ENCODE measurements at places on chromosomes 16 and 17.

DNA sequence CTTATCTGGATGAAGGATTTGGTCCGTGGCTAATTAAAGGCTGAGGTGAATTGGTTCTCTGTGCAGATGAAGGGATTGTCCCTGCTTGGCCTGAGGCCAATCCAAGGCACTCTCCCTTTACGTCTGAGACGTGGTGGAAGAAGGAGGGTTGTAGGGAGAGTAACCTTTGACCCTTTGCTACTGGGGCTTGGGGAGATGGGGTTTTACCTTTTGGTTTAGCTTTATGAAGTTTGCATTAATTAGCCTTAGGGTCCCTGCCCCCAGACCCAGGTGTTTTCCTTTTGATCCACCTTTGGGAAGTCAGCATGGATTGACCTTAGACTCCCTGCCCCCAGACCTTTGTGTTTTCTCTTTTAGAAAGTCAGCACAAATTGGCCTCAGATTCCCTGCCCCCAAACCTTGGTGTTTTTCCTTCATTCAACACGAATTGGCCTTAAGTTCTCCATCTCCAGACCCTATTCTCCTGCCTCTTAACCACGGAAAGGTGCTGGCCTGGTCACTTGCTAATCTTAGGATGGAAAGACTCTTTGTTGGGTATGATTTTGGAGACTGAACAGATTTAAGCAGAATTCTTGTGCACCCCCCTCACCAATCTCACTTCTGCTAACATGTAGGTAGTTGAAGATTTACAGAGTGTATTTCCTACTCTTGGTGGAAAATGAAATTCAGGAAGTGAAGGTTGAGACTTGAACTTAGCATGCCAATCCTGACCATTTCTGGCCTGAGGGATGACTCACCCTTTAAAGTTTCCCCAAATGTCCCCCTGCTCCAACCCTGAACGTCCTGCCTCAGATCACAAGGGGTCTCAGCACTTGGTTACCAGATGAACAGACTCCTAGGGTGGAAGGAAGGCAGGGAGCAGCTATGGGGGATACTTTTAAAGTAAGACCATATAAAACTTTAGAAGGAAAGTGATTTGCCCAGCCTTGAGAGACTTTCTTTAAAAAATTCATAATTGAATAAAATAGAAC is 23.1 kb upstream of the MMD start:
- DNase-seq: peak; percentile 79

DNA sequence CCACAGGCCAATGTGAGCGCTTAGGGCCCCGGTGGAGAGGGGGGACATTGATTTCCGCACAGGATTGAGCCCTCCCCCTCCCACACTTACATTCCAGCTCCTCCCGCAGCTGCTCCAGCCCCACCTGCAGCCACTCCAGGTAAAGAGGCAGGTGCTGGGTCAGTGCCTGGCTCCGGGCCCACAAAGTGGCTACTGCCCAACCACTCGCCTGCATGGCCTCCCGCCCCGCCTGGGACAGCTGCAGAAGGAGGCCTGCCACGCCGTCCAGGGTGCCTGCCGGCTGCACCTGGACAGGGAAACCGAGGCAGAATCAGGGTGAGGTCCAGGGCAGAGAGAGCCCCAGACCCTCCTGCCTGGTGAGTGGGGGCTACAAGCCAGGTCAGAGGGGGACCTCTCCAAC is 46.3 kb downstream of the RMI2 start:
- DNase-seq: no peak

DNA sequence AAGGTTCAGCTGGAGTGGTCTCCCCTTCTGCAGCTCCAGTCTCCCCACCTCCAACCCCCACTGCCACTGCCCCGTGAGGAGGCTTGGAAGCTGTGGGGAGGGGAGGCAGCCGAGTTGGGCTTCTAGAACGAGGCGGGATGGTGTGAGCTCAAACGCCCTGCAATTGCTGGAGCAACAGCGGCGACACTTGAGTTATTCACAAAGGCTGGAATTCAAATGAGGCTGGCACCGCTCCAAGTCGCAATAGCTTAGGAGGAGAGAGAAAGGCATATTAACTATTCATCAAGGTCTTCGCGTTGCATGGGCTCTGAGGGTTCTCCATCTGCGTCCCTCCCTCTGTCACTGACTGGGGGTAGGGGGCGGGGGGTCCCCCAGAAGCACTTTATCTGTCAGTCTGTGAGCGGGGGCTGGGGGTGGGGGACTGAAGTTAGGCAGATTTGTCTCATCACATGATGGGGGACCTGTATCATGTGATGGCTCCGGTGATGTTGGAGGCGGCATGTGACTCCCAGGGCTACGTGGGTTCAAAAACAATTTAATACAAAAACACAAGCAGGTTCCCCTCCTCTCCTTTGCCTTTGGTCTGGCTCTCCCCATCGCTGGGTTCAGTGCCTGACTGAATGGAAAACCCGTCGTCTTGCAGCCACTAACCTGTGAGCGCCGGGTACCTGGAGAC is 70.5 kb downstream of the RBBP6 start:
- DNase-seq: peak; percentile 39

GRCh38 chr17:61469474-61469873 is 17.3 kb downstream of the TBX4 start:
- DNase-seq: no peak

DNA sequence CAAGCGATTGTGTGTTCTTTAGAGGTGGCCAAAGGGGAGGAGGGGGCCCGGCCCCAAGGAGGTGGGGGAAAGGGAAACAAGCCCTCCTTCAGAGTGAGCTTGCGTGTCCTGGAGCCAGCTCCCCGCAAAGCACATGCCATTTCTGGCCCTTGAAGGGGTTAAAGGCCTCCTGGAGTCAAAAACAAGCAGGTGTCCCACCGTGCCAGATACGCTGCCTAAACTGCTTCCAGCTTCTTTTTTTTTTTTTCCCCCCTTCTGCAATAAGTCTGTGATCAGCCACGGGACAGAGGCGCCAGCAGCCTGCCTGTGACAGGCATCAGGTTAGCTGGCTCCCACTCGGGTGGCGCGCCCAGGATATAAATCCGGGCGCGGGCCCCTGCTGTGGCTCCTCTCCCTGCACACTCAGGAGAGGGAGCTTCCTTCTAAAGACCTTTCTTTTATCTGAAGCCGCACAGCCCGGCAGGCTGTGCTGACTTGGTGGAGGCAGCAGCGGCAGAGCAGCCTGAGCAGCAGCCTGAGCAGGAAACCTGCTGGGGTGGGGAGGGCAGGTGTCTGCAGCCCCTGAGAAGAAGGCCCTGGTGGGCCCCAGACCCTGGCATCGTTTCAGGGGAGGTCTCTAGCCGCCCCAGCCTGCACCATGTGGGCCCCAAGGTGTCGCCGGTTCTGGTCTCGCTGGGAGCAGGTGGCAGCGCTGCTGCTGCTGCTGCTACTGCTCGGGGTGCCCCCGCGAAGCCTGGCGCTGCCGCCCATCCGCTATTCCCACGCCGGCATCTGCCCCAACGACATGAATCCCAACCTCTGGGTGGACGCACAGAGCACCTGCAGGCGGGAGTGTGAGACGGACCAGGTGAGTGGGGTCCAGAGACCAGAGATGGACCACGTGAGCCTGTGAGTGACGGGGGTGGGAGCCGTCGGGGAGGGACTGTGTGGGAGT is at the start of gene WFIKKN2:
Gene WFIKKN2, plus strand, starts transcription at position 286 of the 934 bp plus-strand sequence. Its CDS starts 352 bp downstream, at position 638.
- no peak for DNase-seq

- DNase-seq: no peak
Measured at GRCh38 chr16:84519855-84520254, 15.4 kb upstream of the MEAK7 start.

Measured in foreskin fibroblast (primary cell).